Effector memory CD8-positive, alpha-beta T cell (primary cell): ENCODE measurements at places on chromosomes 13 and 19.

GRCh38 chr19:45421947-45422498, 1.7 kb downstream of the ERCC1 start:
- DNase-seq, result no peak

DNA sequence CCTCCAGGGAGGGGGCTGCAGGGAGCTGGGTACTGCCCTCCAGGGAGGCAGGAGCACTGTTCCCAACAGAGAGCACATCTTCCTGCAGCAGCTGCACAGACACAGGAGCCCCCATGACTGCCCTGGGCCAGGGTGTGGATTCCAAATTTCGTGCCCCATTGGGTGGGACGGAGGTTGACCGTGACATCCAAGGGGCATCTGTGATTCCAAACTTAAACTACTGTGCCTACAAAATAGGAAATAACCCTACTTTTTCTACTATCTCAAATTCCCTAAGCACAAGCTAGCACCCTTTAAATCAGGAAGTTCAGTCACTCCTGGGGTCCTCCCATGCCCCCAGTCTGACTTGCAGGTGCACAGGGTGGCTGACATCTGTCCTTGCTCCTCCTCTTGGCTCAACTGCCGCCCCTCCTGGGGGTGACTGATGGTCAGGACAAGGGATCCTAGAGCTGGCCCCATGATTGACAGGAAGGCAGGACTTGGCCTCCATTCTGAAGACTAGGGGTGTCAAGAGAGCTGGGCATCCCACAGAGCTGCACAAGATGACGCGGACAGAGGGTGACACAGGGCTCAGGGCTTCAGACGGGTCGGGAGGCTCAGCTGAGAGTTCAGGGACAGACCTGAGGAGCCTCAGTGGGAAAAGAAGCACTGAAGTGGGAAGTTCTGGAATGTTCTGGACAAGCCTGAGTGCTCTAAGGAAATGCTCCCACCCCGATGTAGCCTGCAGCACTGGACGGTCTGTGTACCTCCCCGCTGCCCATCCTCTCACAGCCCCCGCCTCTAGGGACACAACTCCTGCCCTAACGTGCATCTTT, 7.8 kb upstream of the CEACAM5 start:
- DNase-seq, result no peak

- DNase-seq, result no peak
These were observed 52.1 kb downstream of the SIAH3 start for GRCh38 chr13:45799451-45799850.

DNA sequence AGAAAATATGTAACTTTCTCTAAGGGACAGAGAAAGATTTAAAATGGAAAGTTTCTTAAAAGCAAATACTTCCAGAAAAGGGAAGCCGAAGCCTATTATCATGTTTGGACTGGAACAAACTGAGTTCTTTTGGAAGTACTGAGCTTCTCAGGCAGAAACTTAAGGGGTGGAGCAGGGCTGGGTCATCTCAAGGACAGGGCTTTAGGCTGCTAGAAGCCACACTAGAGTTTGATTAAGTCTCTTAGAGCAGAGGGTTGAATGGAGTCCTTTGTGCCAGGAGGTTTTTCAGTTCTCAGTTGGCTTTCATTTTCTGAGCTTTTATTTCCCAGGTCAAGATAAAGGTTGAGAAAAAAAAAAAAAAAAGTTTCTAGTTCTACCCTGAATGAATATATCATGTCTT, 432.7 kb downstream of the SLITRK5 start:
- DNase-seq, result no peak

- DNase-seq, result no peak
These were observed 183.5 kb downstream of the UQCRFS1 start for GRCh38 chr19:29029268-29029958.

GRCh38 chr13:48068036-48068435, 26.9 kb downstream of the MED4 start:
- no peak for DNase-seq

DNA sequence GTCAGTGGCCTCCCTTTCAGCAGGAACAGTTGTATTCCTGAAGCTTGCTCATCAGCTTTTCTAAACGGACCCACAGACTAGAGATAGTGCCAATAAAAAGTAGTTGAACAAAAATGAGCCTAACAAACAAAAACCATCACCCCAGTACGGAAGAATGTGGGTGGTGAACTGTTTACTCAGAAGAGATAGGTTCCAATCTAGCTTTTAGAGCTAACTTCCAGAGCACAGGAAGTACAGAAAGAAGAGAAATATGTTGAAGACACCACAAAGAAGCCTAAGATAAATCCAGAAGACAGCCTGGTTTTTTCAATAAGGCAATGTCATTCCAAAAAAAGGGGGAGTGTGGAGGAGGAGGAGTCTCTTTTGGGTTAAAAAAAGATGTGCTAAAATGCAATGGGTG, 2.8 kb upstream of the LMO7 start:
- no peak for DNase-seq

GRCh38 chr19:48372904-48373303, 8.7 kb downstream of the SYNGR4 start:
- no peak for DNase-seq

- no peak for DNase-seq
These were observed 461.9 kb downstream of the KLF5 start for GRCh38 chr13:73520566-73521289.

DNA sequence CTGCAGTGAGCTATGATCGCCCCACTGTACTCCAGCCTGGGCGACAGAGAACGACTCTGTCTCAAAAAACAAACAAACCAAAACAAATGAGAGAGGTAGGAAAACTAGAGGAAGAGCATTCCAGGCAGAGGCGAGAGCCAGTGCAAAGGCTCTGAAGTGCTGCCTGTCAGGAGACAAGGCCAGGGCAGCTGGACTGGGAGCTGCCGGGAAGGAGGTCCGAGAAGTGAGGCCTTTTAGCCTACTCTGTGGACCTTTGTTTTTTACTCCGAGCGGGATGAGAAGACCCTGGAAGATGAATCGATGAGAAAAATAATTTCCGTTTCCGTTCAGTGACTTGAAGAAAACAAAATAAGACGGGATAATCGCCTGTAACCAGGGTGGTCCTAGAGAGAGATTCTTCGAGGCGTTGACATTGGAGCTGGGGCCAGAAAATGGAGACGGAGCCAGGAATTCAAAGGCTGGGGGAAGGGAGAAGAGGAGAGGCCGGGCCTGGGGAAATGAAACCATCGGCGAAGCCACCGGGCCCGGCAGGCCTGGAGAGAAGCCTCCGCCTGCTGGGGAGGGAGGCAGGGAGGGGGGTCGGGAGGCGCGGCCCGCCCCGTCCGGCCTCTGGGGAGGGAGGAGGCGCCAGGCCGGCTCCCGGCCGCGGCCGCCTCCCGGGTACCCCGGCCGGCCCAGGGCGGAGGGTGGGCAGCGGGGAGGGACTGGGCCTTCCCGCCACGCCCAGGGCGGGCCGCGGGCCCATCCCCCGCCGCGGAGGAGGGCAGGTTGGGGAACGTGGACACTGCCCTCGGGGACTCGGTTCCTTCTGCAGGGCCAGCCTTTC, 7.8 kb upstream of the SERTAD1 start:
- peak; percentile 31 for DNase-seq

GRCh38 chr13:20080377-20081164, 80.3 kb downstream of the GJA3 start:
- DNase-seq, result no peak

GRCh38 chr13:65722506-65722905, 1507.6 kb downstream of the PCDH9 start:
- DNase-seq, result no peak

- no peak for DNase-seq
These were observed 6.3 kb downstream of the GPR180 start for GRCh38 chr13:94607939-94608338.

- no peak for DNase-seq
These were observed 1437.6 kb downstream of the UQCRFS1 start for GRCh38 chr19:27775395-27775794.

DNA sequence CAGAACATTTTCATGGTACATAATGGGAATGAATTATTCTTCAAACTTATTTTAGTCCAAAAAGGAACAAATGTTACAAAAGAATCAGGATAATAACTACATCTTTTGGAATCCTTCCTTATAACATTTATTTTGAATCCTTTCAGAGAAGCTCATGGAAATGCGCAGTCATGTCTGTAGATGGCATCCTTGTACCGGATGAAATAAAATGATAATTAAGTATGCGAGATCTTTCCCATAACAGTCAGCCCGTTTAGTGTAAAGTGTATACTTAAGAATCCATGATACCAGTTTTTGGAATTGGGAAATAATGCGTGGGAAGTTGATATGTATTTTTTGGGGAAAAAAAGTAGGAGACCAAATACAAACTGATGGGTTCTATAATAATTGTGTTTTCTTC, 418.8 kb downstream of the GPC5 start:
- no peak for DNase-seq

GRCh38 chr19:21110183-21110582, 28.2 kb downstream of the ZNF714 start:
- no peak for DNase-seq

- no peak for DNase-seq
These were observed 94.7 kb downstream of the CDADC1 start for GRCh38 chr13:49342454-49342853.

- no peak for DNase-seq
These were observed 7.1 kb downstream of the SMAD9 start for GRCh38 chr13:36912973-36913372.

DNA sequence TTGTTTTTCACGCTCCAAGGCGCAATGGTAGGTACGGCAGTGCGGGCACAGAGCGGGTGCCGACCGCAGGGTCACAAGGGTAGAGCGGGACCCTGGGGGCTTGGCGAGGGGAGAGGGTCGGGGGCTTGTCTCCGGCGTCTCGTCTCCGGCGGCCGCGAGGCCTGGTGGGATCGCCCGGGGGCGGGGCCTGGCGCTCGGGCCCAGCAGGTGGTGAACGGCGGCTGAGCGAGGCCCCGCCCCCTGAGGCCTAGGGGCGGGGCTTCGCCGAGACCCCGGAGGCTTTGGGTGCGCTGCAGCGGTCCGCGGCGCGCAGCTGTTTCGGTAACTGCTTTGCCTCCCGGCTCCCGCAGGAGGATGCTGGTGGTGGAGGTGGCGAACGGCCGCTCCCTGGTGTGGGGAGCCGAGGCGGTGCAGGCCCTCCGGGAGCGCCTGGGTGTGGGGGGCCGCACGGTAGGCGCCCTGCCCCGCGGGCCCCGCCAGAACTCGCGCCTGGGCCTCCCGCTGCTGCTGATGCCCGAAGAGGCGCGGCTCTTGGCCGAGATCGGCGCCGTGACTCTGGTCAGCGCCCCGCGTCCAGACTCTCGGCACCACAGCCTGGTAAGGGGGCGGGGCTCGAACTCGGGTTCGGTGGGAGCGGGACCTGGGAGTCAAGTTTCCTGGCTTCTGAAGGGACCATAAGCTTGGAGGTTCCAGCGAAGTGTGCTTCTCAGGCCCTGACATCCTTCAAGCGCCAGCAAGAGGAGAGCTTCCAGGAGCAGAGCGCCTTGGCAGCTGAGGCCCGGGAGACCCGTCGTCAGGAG, at the start of gene TSEN34:
TSEN34 (plus strand) TSS at position 298 of the 800 bp plus-strand sequence; CDS start at position 355, 57 bp downstream.
- DNase-seq, result no peak

GRCh38 chr19:14476673-14477401, 1.7 kb upstream of the PTGER1 start:
- DNase-seq, result peak; percentile 43

GRCh38 chr19:31906111-31906871, 439.1 kb upstream of the ZNF507 start:
- no peak for DNase-seq

DNA sequence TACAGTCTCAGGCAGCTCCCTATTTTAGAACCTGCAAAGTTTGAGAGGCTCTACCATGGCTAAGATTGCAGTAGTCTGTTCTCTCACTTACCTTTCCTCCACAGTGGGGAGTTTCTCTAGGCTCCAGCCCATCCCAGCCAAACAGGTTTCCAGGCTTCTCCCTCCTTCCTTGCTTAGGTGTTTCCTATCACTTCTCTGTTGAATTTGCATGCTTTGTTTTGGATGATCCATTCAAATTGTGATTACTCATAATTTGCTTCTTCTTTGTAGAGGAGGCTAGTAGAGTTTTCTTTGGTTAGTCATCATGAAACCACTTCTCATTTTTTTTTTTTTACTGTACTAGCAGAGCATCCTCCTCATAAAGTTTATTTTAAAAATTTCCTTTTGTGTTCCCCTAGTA, 1242.2 kb upstream of the MIR17HG start:
- no peak for DNase-seq

DNA sequence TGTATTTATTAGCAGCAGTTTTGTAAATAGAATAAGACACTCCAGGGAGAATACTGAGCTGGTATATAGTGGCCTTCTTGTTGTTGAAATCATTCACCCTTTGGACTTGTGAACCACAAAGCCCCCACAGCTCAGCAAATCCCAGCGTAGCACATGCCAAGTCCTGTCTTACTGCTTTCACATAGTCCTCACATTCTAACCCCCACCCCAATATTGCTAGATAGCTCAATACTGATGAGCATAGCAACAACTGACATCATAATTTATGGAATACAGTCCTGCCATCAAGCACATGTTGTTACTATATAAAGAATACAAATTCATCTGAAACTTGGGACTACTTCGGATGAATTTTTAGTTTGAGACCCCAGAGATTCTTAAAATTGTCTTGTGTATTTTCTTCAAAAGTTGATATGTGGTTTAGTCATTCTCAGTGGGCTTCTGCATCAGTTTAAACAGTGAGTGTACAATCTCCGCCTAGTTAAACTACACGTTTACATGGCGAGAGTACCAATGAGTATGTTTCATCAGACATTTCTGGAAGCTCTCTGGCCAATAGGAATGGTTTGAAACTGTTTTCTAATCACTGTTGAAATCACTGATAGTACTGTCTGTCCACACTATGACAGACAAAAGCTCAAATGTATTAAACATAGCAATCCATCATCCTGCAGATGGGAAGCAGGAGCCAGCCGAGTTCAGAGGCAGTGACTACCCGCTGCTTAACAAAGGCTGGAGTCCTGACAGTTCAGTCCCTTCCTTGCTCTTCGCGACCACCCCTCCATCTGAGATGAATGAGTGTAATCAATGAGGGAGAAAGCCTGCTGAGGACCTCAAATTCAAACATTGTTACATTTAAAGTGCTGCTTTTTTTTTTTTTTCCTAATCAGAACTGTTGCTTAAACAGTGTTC, 15.2 kb downstream of the DACH1 start:
- DNase-seq, result no peak

- peak; percentile 59 for DNase-seq
These were observed 5.1 kb upstream of the KRTDAP start for GRCh38 chr19:35495107-35496064.

DNA sequence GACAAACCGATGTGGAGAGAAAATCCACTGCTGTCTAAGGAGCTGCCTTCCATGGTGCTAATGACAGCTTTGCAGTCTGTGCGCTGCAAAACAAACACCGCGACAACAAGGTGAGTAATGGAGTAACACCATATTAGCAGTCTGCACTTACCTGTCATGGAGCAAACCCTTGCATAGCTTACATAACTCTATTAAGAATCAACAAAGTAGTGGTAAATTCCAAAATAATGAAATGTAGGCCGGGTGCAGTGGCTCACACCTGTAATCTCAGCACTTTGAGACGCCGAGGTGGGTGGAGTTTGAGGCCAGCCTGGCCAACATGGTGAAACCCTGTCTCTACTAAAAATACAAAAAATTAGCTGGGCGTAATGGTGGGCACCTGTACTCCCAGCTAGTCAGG, 56.2 kb downstream of the PARP4 start:
- DNase-seq, result no peak
